ENCODE measurements at places on chromosomes 3 and 15. TPM values are rescaled to one million over a fixed set of nuclear protein-coding genes. Genes with fewer than 3 reads are reported as not detected.

ACP3 gene
- total RNA-seq: under 0.01 TPM

BNIP2 gene
- 177 TPM for total RNA-seq

CTNNB1 gene
- 1,957 TPM for total RNA-seq

DAPK2 gene
- 1.8 TPM for total RNA-seq

ARL6IP5 gene
- 90.7 TPM for total RNA-seq

LPP gene
- total RNA-seq: 87.6 TPM

ITIH1 gene
- total RNA-seq: not detected

NR2E3 gene
- not detected for total RNA-seq

GNL3 gene
- 183 TPM for total RNA-seq

B4GALT4 gene
- 15.3 TPM for total RNA-seq

ROPN1B gene
- total RNA-seq: 10.7 TPM

SMCO1 gene
- total RNA-seq: not detected

WDR72 gene
- 2.9 TPM for total RNA-seq

SYNPR gene
- not detected for total RNA-seq

UROC1 gene
- not detected for total RNA-seq

CNTN6 gene
- total RNA-seq: not detected

SPSB4 gene
- total RNA-seq: under 0.01 TPM

TMEM40 gene
- not detected for total RNA-seq

ACOX2 gene
- total RNA-seq: 1.3 TPM

Data from melanocyte of skin (primary cell).